ENCODE measurements at places on chromosomes 11 and 22.

DNA sequence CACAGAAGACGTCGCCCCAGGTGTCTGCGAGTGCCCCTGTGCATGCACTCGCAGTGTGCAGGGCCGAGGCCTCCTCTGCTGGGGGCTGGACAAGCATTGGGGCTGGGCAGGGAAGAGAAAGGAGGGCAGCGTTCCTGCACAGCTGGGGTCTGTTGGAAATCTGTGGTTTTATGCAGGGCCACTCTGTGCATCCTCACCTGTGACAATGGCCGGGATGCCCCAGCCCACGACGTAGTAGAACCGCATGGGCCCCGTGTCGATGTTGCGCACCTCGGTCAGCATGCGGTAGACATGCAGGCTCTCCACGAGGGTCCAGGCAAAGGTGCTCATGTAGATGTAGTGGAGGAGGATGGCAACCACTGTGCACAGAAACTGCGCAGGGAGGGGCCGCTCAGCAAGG, 37.2 kb downstream of the TRMU start:
- no peak for DNase-seq

GRCh38 chr22:37998543-37998942, 14.2 kb upstream of the SOX10 start:
- no peak for DNase-seq

DNA sequence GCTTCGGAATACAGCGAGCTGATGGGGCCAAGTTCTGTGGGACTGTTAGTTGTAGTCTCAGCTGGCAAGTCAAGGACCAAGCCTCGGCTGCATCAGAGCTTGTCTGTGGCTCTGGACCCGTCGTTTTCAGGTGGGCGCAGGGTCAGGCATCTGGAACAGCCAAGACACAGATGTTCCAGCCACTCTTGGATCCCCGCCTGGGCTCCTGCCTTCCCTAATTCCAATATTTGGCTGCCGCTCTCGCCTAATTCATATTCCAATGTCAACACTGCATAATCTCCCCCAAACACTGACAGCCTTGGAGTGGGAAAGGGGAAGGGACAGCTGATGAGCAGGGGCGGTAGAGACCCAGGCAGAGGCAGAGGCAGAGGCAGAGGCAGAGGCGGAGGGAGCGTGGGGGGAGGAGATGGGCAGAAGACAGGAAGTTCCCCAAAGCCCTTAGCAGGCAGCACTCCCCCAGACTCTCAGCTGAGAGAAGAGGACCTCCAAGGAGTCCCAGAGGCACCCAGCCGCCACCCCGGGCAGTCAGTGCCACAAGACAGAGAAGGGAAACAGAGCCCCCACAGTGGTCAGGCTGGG, 49.6 kb upstream of the SLC35C1 start:
- DNase-seq, result no peak

- DNase-seq, result no peak
Measured at GRCh38 chr11:17865765-17866428, 131.3 kb downstream of the KCNC1 start.

DNA sequence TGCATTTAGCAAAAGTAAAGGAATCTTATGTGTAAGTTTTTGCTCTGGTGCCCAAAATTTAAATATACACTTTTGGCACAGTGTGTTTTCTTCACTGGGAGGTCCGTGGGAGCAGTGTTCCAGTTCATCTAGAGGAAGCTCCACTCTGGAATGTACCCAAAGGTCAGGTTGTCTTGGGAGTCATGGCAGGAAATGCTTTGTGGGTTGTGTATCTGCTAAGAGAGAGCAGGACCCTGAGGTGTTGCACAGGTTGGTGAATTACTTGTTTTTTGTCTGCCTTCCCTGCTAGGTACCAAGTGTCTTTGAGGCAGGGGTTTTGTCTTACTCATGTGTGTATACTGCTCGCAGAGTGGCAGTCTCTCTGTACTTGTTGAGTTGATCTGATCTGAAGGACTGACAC, 37.3 kb downstream of the DIXDC1 start:
- DNase-seq, result no peak

DNA sequence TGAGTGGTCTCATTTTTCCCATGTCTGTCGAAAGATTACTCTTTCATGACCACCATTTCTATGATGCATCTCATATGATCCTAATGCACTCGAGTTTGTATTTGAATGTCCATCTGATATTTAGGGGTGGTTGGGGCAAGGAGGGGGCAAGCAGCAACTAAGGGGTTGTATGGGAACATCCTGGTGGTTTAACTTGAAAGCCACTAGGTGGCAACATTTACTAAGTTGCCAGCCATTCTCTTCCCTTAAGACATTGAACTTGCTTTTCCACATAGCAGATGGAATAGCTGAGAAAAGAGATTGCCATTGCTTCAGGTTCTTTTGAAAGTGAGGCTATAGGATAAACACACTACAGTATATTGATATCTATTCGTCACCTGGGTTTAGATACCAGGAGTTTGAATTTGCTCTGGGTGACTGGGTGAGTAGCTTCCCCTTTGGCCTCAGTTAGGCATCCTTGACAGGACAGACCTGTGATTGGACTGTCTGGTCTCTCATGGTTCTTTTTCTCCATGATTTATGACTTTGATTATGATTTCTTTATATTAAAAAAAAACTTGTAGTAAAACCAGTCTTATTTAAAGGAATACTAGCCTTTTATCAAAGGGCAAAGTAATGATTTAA, 32.4 kb downstream of the NF2 start:
- DNase-seq, result no peak

DNA sequence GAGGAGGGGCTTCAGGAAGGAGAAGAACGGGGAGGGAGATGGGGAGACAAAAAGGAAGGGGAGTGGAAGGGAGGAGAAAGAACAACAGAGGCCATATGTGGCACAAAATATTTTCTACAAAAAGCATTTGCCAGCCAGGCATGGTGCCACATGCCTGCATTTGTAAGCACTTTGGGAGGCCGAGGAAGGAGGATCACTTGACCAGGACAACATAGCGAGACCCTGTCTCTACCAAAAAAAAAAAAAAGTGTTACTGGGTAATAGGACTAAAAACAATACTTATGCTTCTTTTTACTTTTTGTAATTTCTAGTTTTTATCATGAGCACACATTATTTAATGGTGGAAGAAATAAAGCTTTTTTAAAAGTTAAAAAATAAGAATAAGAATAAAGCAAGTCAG, 5.3 kb downstream of the FAM168A start:
- no peak for DNase-seq

DNA sequence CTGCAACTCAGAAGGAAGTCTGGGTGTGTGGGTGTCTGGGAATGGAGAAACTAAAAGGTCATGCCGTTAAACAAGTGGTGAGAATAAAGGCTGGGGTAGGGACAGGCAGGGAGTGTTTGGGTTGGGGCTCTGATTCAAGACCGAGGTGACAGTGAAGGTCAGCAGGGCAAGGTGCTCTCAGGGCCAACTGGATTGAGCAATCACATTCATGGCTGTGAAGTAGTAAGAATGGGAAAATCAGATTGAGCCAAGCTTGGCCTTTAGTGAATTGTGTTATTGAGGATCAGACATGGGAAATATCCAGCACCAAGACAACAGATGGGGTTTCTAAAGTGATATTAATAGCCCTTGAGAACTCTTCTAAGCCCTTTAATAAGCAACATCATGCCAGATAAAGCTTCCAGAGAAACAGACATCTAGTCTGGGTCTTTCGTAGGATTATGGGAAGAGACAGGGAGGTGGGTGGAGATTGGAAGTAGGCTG, 24.3 kb downstream of the SCN3B start:
- no peak for DNase-seq

DNA sequence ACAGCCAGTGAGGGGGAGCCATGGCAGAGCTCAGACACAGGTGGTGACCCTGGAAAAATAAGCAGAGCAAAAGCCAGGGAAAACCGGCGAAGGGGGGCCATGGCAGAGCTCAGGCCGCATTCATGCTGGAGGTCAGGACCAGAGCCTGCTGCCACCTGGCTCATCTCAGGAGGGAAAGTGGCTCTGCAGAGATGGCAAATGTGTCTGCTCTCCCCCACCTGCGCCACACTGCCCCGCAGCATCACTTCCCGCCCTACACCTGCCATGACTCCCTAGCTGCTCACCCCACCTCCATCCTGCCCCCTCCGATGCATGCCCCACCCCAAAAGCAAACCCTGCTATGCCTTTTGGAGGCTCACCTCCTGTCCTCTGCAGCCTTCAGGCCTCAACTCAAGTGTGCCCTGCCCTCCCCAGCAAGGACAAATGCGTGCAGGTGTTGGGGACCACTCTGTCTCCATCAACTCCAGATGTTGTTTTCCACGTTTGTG, 123.2 kb upstream of the FGF3 start:
- DNase-seq, result no peak

Data from stimulated activated CD4-positive, alpha-beta T cell treated with anti-CD3 and anti-CD28 coated beads, Interleukin-2, amount 100 ng/mL, for 24 hours (primary cell).